Heart right ventricle (tissue), 16 donors: ENCODE measurements at places on chromosomes 11 and 22. TPM values are rescaled to one million over a fixed set of nuclear protein-coding genes. Genes with fewer than 3 reads are reported as not detected.

Gene CDC42EP2
- total RNA-seq = 9.7 TPM

Gene SHISAL1
- total RNA-seq = 1.3 TPM

Gene CEP126
- total RNA-seq = 1.3 TPM

Gene C11orf16
- not detected for total RNA-seq

Gene MYEOV
- not detected for total RNA-seq

Gene CNTF
- 1.0 TPM for total RNA-seq

Gene PRODH
- 23.7 TPM for total RNA-seq

Gene RTN4R
- total RNA-seq = 1.1 TPM

Gene FIBIN
- total RNA-seq = 3.5 TPM

Gene NCF4
- 2.6 TPM for total RNA-seq

Gene MIAT
- 0.42 TPM for total RNA-seq

Gene INSC
- 0.19 TPM for total RNA-seq

Gene NRIP3
- 1.1 TPM for total RNA-seq

Gene SCGB1C1
- total RNA-seq = not detected
